ENCODE measurements at places on chromosomes 12 and 14.

- no peak for DNase-seq
Measured at GRCh38 chr14:36944307-36945010, 227.9 kb downstream of the SLC25A21 start.

DNA sequence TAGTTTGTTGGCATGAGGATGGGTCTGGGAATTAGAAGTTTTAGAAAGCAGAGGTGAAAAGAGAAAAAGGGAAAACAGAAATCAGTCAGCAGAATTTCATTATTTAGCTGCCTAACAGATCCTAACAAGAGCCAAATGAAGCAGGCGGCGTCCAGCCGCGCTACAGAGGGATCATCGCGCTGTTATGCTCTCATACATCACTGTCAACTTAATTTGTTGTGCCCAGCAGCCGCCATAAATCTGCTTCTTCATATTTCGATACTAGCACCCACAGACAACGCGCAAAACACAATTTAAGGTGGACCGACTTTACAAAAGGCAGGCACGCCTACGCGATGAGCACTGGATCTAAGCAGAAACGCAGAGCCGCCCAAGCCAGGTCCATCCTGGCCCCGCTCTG is 66.7 kb downstream of the SETD3 start:
- no peak for DNase-seq

- DNase-seq, result no peak
Measured at GRCh38 chr12:104643819-104644669, 187.3 kb downstream of the CHST11 start.

- DNase-seq, result no peak
Measured at GRCh38 chr14:104598910-104599273, 5.7 kb downstream of the TMEM179 start.
